Stimulated activated CD8-positive, alpha-beta memory T cell treated with anti-CD3 and anti-CD28 coated beads, Interleukin-4, amount 100 ng/mL, for 1 hour (primary cell): ENCODE measurements at places on chromosomes 7 and 10.

DNA sequence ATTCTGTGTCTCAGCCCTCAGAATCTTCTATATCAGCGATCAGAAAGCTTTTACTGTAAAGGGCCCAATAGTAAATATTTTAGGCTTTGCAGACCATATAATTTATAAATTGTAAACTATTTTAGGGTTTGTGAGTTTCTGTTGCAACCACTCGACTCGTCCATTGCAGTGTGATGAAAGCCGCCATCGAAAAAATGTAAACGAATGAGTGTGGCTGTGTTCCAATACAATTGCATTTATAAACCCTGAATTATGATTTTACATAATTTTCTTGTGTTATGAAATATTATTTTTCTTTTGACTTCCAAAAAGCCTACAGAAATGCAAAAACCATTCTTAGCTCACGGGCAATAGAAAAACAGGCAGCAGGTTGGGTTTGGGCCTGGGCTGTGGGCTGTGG, 62.5 kb upstream of the ADO start:
- no peak for DNase-seq

DNA sequence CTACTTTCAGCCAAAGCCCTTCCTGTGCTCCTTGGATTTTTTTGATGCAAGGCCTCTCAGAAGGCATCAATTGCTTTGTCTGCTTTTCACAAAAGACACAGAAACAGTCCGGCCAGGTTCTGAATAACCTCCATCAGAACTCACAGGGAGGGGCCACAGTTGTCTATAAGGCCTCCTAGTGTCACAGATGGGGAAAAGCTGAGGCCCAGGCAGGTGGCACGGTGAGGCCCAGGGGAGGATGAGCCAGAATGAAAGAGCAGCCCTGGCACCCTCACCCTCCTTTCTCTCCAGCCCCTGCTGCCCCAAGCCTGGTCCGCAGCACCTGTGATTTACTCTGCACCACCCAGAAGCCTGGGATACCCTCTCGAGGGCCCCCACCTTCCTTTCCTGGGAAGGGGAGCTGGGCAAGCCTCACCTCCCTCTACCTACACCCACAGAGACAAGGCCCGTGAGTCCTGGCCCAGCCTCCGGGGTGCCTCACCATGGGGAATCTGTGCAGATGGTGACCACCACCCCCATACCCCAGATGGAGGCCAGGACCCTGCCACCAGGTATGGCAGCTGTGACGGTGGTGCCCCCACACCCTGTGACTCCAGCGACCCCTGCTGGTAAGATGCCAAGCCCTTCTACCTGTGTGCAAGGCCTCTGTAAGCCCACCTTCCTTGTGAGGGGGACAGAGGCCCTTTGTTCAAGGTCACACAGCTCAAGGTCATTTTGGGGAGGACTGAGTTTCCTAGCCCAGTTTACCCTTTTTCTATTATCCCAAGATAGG, 26.2 kb upstream of the ZNF467 start:
- peak; percentile 24 for DNase-seq

- no peak for DNase-seq
These were observed 503.8 kb downstream of the TCERG1L start for GRCh38 chr10:130807721-130808120.

DNA sequence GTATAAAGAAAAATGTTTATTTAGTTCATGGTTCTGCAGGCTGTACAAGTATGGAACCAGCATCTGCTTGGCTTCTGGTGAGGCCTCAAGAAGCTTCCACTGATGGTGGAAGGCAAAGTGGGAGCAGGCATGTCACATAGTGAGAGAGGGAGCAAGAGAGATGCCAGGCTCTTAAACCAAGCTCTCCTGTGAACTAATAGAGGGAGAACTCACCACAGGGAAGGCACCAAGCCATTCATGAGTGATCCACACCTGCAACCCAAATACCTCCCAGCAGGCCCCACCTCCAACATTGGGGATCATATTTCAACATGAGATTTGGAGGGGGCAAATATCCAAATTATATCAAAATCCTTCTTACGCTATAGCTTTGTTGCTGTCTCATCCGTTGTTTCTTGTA, 113.1 kb downstream of the CPED1 start:
- no peak for DNase-seq

DNA sequence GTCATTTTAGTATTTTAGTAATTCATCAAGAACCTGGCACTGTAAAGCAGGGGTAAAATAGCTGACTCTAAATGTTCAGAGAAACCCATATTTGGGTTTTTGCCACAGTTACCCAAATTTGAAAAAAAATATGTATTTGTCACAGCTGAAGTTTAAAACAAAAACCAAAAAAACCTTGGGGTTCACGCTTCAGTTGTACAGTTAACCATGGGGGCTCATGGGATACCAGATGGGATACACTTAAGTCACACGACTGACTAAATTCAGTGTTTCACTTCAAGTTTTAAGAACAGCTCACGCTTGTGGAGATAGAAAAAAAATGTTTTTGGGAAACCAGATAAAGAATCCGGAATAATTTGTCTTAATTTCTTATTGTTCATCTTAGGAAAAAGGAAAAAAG, 2.1 kb downstream of the ARL3 start:
- no peak for DNase-seq

DNA sequence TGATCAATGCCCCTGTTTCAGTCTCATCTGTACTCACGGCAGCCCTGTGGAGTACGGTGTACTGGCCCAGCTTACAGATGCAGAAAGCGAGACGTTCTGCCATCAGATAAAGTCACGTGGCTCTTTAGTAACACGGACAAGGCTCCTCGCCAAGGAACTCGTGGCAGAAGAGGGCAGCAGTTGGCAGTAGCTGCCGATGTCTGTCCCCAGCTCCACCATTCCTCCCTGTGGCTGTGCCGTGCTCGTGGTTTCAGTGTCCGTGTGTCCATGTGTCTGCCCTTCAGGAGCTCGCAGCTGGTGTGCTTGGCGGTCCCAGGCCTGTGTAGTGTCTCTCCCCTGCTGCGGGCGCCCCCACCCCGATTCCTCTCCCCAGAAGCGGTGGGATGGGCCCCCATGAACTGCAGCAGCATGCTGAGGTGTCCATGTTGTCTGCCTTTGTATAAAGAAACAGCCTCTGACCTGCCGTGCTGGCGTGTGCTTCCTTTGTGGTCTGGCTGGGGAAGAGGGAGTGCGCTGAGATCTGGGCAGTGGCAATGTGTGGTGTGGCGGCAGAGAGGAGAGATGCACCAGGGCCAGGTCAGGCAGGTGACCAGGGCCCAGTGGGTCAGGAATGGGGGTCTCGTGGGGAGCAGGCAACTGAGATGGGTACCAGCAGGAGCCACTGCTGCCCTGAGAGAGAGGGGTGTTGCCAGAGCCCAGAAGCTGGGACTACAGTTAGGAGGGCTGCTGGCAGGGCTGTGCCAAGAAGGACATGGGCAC, 9.8 kb downstream of the RHBDD2 start:
- DNase-seq: no peak

- no peak for DNase-seq
These were observed 25.8 kb upstream of the FAM13C start for GRCh38 chr10:59387951-59388670.
